ENCODE measurements at places on chromosomes 2 and 18.

- no peak for DNase-seq
These were observed 220.5 kb upstream of the ID2 start for GRCh38 chr2:8461341-8461740.

DNA sequence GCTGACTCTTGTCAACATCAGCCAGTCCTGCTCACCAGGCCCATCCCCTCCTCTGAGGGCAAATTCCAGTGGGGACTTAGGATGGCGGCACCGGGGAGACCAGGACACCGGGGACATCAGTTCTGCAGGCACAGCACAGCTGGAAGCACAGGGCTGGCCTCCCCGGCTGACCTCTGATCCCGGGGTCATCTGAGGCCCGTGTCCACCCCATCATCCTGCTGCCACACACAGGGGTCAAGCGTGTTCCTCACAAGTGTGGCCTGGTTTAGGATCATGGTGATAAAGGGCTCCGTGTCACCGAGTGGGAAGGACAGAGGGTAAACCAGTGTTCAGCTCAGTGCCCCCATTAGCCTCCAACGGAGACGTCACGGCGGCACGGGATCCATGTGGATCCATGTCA, 58.1 kb upstream of the CTDP1 start:
- no peak for DNase-seq

DNA sequence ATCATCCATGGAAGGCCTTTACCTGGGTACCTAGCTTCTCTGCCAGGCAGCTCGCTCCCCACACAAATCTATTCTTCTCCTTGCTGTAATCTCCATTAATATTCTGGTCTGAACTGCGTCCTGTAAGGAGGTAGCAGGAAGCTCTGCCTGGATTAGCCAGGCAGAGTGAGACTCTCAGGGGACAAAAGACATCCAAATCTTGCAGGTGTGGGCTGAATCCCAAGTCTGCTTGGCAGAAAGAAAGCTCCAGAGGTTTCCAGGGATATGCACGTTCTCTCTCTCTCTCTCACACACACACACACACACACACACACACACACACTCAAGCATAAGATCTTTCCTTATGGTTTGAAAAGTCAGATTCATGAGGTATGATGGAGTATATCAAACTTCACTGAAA, 66.5 kb downstream of the THNSL2 start:
- DNase-seq, result no peak

DNA sequence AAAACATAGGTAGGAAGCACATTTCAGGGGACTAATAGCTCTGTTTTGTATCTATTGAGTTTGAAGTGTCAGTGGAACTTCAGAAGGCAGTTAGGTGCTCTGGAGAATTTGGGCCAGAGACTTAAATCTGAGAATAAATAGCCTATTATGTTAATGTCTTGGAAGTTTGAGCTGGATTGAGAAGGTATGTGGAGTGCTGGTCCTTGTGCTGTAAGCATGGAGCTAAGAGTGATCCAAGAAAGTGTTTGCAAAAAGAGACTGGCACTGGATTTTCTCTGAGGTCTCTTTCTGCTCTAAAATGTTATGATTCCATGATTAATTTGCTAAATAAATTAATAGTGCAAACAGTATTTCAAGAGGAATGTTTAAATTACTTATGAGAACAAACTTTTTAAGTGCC, 63.3 kb downstream of the ICOS start:
- no peak for DNase-seq

DNA sequence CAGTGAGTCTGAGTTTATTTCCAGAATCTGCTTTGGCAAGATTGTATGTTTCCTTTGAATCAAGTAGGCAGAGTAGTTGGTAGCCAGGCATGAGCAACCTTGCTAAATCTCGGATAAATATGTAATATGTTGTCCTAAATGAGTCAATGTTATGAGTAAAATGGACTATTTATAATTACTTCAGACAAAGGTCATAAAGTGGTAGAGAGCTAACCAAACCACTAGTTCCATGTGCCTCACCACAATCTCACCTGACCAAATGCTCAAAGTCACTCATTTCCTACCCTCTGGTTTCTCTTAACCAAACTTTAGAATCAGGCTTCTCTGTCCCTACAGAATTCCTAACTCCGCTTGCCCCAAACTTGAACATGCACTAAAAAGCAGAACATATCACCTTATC, 261.2 kb upstream of the FSIP2 start:
- no peak for DNase-seq

DNA sequence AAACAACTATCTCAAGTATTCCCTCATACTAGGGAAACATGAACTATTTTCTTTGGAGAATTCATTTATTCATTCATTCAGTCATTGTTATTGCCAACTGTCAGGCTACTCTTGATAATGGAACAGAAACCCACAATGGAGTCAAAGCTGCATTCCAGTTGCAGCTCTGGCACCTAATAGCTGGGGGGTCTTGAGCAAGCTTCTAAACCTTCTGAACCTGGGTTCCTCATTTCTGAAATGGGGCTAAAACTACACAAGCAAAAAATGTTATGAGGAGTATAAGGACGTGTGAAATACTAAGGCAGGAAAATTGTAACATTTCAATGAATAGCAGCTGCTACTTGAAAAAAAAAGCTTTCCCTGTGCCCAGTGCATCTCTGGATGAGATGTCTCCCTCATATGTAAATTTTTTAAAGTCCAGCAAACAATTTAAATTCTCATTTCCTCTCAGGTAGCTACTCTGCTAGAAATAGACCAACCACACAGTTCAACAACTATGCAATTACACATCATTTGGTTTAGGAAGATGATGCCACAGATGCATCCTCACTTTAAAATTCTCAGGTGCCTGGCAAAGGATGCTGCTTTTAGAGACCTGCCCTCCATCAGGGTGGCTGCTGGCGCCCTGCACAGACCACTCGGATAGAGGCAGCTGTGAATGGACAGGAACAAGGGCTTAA, 38.5 kb downstream of the SPRED2 start:
- no peak for DNase-seq

GRCh38 chr18:50218432-50219197, 23.7 kb upstream of the MYO5B start:
- DNase-seq, result peak; percentile 3

GRCh38 chr2:207808119-207808518, 38.4 kb upstream of the FZD5 start:
- DNase-seq, result no peak

DNA sequence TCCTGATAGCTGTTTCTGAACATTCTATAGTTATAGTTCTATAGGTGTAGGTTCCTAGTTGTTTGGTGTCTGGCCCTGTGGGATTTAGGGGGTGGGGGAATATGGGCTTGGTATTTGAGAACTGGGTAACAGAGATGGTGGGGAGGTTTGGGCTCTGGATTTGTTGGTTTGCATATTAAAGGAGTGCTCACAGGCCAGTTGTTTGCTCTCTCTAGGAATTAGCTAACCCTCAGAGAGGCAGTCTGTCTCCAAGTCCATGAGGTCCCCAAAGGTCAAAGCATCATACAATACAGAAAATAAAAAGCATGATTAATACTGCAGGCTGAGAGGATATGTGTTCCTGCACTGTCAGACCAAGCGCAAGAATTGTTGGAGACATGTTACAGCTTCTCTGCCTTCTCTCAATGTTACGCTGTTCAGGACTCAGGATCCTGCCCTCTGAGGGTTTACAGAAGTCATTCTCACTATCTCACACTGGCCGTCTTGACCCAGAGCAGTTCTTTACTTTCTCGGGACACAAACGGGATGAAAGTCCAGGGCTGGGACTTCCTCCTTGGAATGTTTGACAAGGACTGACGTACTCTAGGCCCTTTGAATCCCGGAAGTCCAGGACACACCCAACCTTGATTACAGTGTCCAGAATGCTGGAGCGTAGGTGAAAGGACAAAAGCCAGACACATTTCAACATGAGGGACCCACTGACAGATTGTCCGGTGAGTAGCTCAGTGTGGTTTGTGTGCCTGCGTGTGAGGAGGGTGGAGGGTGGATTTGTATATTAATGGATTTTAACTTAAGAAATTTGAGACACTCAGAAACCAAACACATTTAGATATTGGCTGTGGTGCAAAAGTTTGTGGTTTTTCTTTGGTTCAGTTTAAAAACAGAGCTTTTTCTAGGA, at the start of gene NOSTRIN:
Gene NOSTRIN (plus strand): TSS at position 677 of the 898 bp plus-strand sequence. CDS start 10 bp downstream, at position 687.
- DNase-seq, result peak; percentile 50
